Stimulated activated CD8-positive, alpha-beta memory T cell treated with anti-CD3 and anti-CD28 coated beads, Interleukin-15, amount 100 ng/mL, for 4 hours (primary cell): ENCODE measurements at places on chromosomes 2 and 18.

DNA sequence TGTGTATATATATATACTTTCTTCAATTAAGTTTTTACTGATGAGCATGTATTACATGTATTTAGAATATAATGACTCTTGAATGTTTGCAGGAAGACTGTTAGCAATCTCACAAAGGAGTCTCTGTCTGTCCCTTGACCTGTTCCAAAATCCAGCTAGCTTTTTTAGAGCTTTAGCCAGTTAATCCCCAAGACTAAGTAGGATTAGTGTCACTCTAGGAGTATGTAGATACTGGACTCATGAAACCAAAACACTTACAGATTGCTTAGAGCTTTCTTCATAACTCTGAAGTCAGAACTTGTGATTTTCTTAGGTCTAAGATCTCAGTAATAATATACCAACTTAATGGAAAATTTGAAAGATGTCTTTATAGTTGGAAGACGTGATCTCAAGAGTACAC lies 2.2 kb downstream of the UBXN4 start:
- DNase-seq: no peak

GRCh38 chr2:202034249-202035088 lies 814 bp downstream of the FZD7 start:
- no peak for DNase-seq

- no peak for DNase-seq
These were observed 9.1 kb downstream of the MARCHF4 start for GRCh38 chr2:216363221-216363620.

DNA sequence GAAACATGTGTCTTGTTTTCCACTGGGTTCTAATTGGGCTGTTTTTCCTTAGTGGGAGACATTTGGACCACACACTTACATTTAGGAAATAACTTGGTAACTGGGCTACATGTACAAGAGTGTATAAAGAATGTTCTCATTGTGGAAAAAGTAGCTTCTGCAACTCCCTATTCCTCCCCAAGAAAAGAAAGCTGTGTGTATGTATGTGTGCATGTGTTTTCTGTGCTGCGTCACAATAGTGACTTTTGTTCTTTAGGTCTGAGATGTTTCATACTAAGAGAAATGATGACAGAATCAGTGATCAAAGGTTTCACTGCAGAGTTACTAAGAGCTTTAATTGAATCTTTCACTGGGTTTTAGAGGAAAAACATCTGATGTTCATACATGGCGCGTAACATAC lies 82.7 kb downstream of the TANC1 start:
- DNase-seq: no peak

DNA sequence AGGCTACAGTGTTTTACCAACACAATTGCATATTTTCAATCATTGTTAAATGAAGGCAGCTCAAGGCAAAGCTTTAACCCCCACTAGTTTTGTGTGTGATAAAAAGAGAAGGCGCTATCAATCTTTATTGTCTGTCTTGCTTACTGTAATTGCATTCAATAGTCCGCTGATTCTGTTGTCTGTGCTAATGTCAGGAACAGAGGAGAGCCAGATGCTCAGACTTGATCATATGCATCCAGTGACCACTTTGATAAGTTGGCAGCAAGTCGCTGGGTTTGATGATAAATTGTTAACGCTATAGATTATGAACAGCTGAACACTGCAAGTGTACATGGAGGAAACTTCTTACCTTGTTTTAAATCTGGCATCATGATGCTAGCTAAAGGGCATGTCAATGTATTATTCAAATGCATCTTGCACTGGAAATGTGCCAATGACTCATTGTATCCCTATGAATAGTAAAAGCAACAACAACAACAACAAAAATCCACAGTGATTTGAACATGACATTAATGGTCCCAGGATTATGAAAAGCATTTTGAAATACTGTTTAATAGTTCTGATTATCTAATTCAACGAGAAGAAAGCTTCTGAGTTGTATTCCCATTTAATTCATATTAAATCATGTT lies 423.5 kb upstream of the FANCL start:
- no peak for DNase-seq

DNA sequence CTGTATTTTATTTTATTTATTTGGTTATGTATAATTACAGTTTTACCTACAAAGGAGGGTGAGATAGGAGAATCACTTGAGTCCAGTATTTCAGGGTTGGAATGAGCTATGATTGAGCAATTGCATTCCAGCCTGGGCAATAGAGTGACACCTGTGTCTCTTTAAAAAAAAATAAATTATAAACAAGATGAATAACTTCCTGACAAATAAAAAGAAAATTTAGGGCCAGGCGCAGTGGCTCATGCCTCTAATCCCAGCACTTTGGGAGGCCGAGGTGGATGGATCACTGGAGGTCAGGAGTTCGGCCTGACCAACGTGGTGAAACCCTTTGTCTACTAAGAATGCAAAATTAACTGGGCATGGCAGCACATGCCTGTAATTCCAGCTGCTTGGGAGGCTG lies 17.3 kb downstream of the MTA3 start:
- no peak for DNase-seq

GRCh38 chr2:238847841-238848690 lies at the start of gene TWIST2:
Gene TWIST2 (plus strand): TSS chr2:238848085. CDS start chr2:238848216, 131 bp downstream.
- DNase-seq: no peak

GRCh38 chr18:79543861-79544385 lies 135.7 kb upstream of the CTDP1 start:
- DNase-seq: no peak

DNA sequence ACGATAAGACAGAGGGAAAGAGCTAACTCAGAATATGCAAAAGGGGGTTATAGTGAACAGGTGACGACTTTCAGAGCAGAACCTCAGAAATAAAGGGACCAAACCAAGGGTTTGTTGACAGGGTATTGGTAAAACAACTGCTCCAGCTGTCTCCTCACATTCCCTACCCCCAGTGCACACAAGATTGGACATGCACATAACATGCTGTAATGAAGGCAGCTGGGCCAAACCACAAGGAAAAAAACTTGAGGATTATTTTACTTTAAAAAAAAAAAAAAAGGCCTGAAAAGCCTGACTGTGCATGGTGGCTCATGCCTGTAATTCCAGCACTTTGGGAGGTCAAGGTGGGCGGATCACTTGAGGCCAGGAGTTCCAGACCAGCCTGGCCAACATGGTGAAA lies 3.5 kb downstream of the RBM43 start:
- DNase-seq: no peak

- DNase-seq: no peak
These were observed 48.7 kb upstream of the AGAP1 start for GRCh38 chr2:235445116-235445515.

DNA sequence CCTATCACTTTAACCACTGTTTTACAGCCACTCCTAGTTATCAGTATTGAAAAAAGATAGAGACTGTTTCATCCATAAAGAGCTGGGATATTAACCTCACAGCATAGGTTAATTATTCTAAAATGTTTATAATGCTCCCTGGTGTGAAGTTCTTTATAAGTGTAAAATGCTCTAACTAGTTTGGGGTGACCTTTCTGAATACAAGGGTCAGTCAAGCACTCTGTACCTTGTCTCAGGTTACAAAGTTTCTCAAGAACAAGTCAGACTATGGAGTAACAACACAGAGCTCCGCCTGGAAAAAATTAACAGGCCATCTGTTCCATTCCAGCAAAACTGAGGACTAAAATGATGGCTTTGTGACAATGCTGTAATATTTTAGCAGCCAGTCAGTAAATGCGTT lies 107.4 kb downstream of the NOL4 start:
- no peak for DNase-seq

GRCh38 chr2:176526995-176527901 lies 258.0 kb downstream of the MTX2 start:
- no peak for DNase-seq

DNA sequence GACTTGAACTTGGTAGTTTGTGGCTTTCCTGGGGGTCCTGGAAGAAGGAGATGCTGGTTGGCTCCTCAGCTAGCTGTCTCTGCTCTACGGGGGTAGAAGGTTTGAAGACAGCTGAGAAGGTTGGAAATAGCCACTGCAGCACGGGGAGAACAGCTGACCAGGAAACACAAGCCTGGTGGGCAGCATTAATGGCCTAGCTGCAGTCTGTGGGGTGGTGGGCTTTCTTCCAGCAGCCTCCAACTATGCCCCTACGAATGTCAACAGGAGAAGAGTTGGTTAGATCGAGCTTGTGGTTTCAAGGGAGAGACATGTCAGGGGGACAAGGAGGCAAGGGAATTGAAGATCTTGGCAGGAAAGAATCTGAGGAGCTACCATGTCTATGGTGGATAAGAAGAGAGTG lies 38.9 kb downstream of the PMAIP1 start:
- DNase-seq: no peak

DNA sequence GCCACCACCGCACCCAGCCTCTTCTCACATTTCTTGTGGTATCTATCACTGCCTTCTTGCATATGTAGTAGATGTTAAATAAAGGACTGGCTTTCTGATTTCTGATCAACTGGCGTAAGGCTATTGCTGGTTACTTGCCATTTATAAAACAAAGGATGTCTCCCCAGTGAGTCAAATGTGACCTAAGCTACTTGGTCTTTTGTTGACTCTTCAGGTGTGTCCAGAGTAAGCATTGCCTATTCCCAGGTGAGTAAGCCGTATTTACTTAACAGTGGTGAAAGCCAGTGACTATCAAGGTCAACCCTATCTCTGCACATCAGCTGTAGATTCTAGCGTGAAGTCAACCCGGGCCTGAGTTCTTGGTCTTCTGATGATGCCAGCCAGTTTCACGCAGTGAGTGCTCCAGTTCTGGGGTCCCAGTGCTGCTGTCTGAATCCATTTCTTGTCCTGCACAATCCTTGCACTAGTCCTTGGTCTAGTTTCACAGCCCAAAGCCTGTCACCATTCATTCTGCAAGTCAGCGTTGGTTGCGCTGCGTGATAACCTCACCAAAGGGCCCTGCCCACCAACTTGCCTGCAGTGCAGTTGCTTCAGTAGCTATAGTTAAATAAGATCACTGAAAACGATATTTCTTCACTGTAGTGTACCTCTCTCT lies 120.2 kb downstream of the GBX2 start:
- no peak for DNase-seq

GRCh38 chr2:2472881-2473280 lies 141.8 kb upstream of the MYT1L start:
- DNase-seq: no peak

- no peak for DNase-seq
These were observed 494.5 kb downstream of the RNF144A start for GRCh38 chr2:7411691-7412090.

GRCh38 chr18:22439447-22439846 lies 21.7 kb upstream of the CTAGE1 start:
- DNase-seq: no peak

DNA sequence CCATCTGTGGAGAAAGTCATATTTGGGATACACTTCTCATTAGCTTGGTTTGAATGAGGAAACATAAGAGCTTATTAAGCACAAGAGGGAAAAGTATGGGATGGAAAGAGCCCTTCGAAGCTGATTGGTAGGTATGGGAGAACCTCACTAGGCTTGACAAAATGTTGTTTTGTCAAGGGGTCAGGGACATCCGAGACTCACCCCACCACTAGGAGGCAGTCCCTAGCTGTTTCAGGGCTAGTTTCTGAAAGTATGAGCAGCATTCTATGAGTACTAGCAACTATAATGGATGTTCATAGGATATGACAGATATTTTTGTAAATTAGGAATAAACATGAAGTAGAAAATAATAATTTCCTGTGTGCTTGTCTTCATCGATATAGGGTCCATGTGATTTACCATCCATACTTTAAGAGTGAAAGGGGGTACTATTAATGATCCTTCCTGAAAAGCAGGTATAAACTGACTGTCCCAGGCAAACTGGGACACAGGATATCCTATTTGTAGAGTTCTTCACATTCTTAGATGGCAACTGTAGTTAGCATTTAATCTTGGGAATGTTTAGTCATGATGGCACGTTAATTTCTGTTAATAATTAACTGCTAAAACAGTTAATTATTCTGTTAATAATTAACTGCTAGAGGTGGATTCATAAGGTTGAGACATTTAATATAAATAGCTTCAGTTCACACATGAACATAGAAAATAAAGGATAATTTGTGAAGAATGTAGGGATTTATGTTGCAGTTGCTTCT lies 28.4 kb downstream of the OTX1 start:
- no peak for DNase-seq

GRCh38 chr2:152437276-152438108 lies 102.5 kb downstream of the FMNL2 start:
- DNase-seq: no peak

- no peak for DNase-seq
These were observed 189.3 kb downstream of the ANAPC1 start for GRCh38 chr2:111694700-111695101.

DNA sequence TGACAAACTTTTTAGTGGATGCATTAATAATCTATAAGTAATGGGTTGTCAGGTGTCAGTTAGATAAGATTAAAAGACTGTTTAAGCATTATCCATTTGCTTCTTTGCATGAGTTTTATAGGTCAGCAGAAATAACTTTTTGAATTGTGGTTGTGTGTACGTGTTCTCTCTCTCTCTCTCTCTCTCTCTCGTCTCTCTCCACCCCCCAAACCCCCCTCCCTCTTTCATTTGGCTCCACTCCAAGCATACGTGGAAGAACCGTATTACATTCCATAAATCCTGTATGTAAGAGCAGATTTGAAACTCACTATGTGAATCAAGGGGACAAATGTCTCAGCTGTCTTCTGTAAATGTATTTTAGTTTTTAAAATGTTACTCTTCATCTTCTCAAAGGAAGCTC lies 120.2 kb downstream of the MEIS1 start:
- no peak for DNase-seq

GRCh38 chr2:171346723-171347557 lies 86.8 kb downstream of the METTL8 start:
- DNase-seq: no peak

DNA sequence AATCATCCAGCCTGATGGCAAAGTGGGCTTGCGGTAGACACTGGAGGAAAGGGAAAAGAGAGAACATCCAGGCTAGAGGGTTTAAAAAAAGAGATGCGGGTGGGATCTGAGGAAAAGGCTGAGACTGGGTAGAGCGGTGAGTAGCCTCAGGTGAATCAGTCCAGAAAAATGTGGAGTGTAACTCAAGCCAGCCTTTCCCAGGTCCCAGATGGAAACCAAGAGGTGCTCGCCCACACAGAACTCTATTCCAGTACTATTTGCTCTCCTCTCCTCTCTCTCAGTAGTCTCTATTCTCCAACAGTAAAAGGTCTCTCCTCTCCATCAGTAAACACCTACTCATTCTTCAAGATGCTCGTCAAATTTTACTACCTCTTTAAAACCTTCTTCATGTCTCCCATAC lies 38.3 kb upstream of the NRP2 start:
- DNase-seq: no peak

DNA sequence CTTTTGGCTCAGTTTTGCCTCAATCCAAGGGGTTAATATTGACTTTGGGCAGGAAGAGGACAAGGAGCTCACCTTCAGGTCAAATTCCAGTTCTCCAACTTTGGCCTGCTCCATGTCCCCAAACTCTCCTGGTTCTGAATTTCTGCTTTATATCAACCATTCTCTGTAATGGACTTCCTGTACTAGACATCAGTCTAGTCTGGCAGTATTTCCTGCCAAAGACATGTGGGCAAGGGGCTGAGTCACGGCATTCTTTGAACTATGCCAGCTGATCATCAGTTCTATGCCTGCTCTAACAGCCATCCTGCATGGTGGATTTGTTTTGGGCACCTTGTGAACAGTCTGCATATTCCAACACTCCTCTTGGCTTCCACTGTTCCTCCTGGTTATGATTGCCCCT lies 199.4 kb downstream of the ZEB2 start:
- DNase-seq: peak; percentile 46
